ENCODE measurements at places on chromosomes 5 and 9.

DNA sequence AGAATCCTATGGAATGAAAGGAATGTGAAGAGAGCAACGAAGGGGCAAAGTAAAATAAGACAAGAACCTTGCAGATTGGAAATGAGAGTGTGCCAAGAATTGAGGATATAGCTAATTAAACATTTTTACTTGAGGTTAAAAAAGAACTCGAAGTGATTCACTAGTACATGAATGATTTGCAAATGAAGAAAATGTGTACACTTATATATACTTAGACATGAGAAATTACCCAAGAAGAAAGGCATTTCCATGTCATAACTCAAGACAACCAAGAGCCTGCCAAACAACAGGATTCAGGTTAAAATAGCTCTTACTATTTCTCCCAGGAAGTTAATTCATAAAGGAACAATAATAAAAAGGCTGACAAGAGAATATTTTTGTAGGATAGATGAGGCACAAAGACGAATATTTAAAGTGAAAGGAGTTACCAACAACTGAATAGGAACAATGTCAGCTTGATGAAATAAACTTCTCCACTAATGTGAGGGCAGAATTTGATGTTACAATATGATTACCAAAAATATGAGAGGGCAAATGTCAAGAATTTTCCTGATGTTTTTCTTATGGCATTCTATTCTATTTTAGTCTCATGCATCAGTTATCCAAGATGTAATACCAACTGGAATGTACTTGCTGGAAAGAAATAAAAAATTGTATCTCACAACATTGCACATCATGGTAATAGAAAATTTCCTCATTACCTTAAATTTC lies 18.9 kb upstream of the NPR3 start:
- DNase-seq, result peak; percentile 87

DNA sequence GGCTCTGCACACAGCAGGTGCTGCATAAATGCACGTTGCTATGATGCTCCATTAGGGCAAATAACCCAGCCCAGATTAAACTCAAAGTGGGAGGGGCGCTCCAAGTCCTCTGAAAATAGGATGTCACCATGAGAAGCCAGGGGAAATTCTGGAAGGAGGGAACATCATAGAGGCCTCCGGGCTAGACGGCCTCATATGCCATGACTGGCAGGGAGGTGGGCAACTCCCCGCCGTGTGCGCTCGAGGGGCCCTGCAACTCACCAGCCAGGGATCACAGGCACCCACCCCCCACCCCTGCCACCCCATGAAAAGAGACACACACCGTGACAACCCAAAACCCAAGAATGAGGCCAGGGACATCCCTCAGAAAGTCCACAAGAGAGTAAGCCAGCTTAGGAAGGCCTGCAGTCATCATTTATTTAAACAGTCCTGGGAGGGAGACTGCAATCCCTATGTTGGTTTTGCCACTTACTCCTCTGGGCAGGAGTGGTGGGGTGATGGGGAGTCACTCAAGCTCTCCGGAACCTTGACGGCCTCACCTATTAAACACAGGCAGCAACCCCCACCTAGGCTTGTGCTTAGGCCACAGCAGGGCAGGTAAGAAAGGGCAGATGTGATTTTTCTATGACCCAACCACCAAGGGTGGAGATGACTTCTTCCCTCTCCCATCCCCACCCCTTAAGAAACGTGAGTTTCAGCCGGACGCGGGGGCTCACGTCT lies 4.0 kb downstream of the VAV2 start:
- no peak for DNase-seq

GRCh38 chr5:88829054-88829453 lies 53.9 kb downstream of the MEF2C start:
- DNase-seq, result no peak

DNA sequence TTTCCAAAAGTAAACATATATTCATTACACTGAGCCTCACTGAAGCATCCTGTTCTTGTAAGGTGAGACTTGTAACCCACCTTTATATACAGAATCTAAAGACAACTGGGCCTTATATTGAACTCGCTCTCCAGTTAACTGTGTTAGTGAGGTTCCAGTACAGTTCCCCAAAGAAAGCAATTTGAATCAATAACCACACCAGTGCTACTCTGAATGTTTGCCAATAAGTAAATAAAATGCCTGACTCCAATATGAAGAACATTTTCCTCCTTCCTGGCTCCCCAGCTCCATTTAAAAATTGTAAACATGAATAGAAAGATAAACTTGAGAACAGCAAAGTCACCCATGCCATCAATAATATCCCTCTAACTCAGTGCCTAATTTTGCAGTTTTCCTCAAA lies 50.1 kb downstream of the FBXW11 start:
- DNase-seq, result no peak

DNA sequence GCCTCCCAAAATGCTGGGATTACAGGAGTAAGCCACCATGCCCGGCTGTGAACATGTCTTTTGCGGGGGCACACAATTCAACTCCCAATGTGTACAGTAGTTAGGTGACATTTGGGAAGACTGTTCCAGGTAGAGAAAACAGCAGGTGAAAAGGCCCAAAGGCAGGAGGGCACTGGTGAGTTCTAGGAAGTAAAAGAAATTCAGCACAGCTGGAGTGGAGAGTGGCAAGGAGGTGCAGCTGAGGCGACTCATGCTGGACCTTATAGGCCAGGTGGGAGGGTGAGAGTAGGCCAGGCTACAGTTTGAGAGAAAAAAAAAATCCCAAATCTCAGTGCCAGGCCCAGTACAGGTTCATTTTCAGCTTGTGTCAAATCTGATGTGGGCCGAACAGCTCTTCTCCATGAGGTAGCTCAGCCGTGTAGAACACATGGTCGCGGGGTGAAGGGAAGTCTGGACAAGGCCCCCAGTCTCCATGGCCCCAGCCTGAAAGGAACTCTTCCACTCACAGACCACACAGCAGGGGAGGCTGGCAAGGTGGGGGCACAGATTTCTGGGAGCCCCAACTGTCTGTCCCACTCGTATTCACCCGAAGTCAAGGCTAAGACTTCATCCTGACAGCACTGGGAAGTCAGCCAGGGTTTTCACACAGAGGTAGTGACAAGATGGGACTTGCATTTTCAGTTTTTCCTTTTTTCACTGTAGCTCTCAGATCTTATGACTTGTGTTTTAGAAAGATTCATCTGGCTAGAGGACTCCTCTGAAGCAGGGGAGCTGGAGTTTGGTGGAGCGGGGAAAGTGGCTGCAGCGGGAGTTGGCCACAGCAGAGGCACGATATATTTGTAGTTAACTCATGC lies 4.5 kb upstream of the HNRNPAB start:
- no peak for DNase-seq
